Stimulated activated CD4-positive, alpha-beta T cell treated with anti-CD3 and anti-CD28 coated beads, Interleukin-1b, Interleukin-23, amount 100 ng/mL, for 1 hour (primary cell): ENCODE measurements at places on chromosomes 6 and 20.

DNA sequence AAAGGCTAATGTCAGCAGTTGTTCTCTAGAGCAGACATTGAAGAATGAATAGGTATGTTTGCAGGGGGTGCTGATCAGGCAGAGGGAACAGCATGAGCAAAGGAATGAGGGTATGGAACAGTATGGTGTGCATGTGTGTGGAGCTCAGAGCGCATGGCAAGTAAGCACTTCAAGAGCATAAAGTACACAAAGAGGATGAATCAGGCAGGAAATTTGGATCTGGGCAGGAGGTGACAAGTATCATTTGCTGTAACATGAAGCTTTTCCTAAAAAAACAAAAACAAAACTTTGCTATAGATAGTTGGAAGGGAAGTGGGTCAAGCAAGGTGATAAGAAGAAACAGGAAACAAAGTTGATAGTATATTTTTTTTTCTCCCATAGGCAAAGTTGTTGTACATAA, 746.8 kb downstream of the HDGFL1 start:
- no peak for DNase-seq

- DNase-seq: no peak
Observed at GRCh38 chr20:48012401-48012974, 227.2 kb upstream of the SULF2 start.

GRCh38 chr20:59403962-59404314, 103.5 kb downstream of the EDN3 start:
- DNase-seq: no peak

GRCh38 chr6:34315780-34316179, 67.0 kb upstream of the SMIM29 start:
- DNase-seq: no peak

DNA sequence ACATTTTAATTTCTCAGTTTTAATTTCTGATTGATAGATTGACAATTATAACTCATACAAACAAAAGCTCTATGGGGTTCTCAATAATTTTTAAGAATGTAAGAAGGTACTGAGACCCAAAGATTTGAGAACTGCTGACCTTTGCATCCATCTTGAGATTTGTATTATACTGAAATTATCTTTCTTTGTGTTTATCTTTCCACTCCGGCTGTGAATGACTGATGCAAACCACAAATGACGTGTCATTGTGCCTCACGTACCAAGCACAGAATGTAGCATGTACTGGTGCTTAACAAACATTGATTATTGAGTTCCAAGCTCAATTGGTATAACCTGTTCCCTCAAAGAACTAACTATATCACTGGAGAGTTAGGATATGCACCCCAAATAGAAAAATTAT, 152.1 kb upstream of the SMLR1 start:
- no peak for DNase-seq

GRCh38 chr6:35483490-35483889, 13.4 kb downstream of the TEAD3 start:
- no peak for DNase-seq

DNA sequence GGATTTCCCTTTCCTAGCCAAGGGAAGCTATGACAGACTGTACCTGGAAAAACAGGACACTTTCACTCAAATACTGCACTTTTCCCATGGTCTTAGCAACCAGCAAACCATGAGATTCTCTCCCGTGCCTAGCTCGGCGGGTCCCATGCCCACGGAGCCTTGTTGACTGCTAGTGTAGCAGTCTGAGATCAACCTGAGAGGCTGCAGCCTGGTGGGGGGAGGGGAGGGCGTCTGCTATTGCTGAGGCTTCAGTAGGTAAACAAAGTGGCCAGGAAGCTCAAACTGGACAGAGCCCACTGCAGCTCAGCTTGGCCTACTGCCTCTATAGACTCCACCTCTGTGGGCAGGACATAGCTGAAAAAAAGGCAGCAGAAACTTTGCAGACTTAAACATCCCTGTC, 61.8 kb downstream of the EPM2A start:
- DNase-seq: no peak

DNA sequence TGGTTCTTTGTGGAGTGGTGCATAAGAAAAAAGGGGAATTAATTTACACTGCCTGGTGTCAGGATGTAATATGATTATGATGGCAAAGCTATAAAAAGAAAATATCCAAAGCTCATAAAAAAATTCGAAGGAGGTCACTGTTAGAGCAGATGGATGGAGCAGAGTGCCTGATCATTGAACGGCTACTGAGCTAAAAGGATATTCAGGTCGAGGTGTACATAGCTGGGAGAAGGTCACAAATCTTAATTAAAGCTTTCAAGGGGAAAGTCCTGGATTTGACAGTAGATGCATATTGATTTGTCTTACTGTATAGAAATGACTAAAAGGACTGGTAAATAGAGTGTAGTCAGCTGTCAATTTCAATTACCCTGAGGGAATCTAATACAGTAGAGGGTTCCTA, 84.4 kb downstream of the PKIB start:
- DNase-seq: no peak

GRCh38 chr6:29462022-29462421, 5.1 kb downstream of the OR2H1 start:
- no peak for DNase-seq

GRCh38 chr20:9092113-9092512, 23.2 kb downstream of the PLCB4 start:
- no peak for DNase-seq

GRCh38 chr6:111410371-111410770, 72.6 kb downstream of the REV3L start:
- no peak for DNase-seq

GRCh38 chr20:1808101-1808500, 87.1 kb upstream of the SIRPA start:
- DNase-seq: no peak

DNA sequence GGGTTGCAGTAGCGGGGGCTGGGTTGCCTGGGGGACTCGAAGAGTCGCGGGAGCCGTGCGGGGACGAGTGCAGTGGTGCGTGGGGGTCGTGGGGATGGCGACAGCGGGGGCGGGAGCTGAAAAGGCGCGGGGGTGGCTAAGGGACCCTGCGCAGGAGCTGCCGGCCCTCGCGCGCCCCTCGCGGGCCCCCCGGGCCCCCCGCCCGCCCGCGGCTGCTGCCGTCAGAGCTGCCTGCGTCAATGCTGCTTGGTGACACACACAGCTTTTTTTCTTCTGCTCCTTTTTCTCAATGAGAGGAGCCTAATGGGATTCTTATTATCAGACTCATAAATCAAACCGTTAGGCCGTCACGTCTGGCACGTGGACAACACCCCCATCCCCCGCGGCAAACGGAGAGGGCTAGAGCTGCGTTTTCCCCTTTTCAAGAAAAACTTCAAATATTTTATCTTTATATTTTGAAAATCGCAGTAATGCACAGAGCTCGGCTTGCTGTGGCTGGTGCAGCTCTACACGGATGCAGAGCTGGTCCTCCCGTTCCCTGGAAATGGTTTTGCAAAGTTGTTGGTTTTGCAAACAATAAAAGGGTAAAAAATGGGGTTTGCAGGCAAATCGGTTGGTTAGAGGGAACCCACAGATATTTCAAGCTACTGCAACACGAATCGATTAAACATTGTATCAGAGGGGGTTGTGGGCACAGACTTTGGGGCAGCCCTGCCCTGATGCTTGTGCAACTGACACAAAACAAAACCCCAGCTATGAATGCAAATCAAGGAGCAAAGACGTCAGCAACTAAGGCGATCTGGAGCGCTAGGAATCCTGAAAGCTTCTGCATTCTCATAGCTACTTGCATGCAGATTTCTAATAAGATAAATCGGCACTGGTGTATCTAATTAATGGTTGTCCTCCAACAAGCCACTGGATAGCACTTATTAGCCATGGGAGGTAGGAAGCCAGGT, 161.4 kb downstream of the TBXT start:
- DNase-seq: no peak

GRCh38 chr6:147366290-147366689, 142.2 kb upstream of the SAMD5 start:
- DNase-seq: no peak

DNA sequence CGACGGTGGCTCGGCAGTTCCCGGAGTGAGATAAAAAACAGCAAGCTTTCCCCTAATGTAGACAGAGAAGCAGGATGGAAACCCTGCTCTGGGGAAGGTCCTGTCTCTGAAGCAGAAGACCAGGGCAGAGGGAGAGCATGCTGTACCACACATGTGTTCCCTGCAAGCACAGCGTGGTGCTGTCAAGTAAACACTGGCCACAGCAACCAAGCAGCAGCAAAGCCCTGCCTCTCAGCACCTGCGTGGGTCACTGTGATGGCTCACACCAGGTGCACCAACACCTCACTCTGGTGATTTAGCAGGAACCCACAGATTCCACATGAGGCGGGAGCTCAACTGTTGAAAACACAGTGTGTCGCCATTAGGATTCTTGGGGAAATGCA, 65.2 kb upstream of the TXNDC5 start:
- no peak for DNase-seq

GRCh38 chr20:23222531-23223200, 127.9 kb upstream of the NXT1 start:
- no peak for DNase-seq

GRCh38 chr6:90151576-90152422, 144.8 kb downstream of the BACH2 start:
- no peak for DNase-seq

DNA sequence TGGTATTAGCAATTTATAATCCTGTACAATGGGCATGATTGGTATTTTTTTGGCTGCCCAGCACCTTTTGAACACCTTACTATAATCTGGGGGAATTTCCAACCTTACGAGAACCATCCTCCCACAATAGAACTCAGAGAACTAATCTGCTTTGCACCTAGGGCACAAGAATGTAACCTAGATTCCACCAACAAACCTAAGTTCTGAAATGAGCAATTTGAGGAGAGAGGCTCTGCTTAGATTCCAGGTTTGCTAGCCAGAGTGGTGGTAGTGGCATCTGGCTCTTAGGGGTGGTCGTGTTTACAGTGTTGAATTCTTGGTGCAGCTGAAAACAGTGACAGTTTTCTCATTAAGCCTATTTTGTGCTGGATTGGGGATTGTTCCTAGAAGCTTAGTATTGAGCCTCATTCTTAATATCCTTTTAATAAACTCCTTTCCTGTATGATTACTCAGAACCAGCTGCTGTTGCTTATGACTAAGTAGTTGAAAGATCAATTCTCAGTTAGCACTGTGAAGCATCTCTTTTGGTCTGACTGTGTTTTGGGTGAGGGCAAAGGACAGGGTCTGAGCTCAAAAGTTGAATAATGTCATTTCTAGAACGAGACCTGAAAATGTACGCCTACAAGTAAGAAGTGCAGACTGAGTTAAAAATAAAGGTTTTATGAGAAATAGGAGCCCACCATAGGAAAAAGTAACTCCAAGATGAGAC, 385.6 kb downstream of the CDKAL1 start:
- no peak for DNase-seq

GRCh38 chr6:7953753-7954152, 43.2 kb upstream of the TXNDC5 start:
- DNase-seq: no peak

DNA sequence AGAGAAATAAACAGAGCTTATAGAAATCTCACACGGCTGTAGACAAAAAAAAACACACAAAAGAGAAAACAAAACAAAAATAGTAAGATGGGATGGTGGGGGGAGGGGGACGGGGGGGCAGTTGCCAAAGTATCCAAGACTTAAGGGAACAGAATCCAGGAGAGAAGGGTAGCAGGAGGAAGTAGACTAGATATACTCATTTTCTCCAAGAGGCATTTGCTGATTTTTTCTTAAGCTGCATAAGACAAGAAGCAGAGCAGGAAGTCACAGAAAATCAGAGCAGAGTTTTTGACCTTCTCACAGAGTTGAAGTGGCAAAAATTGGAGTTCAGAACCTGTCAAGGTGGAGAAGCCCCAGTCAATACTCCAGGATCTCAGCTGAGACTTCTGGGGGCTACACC, 237.7 kb downstream of the HIVEP2 start:
- DNase-seq: no peak

DNA sequence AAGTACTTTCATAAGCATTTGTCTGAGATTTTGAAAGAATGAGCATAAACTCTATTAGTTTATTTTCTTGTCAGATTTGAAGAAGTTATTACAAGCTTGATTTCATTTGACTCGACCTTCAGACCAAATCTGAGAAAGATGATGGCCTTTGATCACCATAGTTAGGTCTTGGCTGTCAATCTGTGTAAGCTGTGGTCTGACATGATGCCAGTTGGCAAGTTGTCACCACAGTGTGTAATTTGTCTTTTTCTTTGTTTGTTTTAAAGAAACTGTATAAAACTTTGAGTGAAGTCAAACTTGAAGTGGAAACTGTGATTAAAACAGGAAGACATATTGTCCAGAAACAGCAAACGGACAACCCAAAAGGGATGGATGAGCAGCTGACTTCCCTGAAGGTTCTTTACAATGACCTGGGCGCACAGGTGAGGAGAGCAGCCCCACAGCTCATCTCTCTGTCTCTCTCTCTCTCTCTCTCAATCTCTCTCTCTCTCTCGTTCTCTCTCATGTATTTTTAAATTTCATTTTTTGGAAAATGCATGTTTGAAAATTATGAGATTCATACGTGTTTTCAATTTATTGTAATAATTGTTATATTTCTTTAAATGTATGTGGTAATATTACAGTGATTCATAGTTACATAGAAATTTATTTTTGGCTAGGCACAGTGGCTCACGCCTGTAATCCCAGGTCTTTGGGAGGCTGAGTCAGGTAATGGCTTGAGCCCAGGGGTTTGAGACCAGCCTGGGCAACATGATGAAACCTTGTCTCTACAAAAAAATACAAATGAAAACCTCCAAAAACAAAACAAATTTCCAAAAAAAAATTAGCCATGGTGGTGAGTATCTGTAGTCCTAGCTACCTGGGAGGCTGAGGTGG, 208.1 kb downstream of the UTRN start:
- no peak for DNase-seq

DNA sequence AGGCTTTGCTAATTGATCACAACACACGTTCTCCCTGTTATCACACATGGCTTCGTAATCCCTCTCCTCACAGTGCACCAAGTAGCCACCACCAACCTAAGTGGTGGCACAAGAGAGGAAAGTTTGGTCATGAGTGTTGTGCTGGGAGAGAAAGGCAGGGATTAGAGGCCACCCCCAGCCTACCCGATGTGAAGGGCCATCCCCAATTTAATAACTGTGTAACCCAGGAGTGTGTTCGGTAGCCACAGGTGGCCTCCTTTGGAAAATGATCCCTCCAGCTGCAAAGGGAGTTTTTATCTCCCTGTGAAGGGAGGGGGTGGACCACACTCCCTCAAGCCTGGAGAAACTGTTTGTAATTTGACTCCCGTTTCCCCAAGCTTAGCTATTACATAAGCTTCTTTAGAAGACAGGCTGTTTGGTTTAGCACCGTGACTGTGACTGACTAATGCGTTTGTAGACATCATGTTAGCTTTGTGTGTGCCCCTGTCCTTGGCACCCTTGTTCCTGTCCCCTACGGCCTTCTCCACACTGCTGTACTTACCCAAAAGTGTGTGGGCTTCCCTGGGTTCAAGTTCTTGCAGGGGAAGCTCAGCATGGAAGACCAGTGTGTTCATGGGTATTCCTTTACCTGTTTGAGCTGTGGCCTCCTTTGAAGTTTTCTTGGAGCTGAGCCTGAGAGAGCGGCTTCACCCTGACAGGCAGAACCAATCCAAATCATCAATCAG, 20.6 kb downstream of the PPP1R16B start:
- DNase-seq: no peak

- DNase-seq: no peak
Observed at GRCh38 chr20:57431539-57431835, 40.3 kb downstream of the RBM38 start.
